ENCODE measurements at places on chromosomes 7 and 10.

DNA sequence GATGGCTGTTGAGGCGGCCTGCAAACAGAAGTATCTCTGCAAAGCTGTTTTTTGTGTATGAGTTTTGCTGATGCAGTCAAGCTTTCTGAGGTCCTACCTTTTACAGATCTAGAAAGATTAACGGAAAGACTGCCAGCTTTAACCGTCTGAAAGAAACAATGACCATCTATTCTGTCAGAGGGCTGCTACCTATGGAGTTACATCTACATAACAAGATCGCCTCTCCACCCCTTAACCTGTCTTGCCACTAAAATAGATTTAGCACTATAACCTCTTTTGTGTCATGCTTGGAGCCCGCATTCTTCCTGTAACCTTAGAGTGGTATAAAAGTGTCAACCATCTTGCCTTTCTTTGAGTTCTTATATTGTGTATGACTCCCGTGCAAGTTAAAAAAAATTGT lies 291.2 kb downstream of the POM121L12 start:
- DNase-seq = no peak

DNA sequence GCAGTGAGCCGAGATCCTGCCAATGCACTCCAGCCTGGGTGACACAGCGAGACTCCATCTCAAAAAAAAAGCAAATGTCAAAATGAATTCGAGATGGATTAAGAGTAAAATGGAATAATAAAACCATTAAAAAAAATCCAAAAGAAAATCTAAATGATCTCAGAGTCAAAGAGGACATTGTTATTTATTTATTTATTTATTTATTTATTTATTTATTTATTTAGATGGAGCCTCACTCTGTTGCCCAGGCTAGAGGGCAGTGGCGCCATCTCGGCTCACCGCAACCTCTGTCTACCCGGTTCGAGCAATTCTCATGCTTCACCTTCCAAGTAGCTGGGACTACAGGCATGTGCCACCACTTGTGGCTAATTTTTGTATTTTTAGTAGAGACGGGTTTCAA lies 349.2 kb downstream of the ANKRD30A start:
- DNase-seq = no peak

- DNase-seq = no peak
Measured at GRCh38 chr10:24452030-24452429, 243.1 kb downstream of the KIAA1217 start.

- DNase-seq = no peak
Measured at GRCh38 chr7:95684505-95684904, 87.8 kb upstream of the DYNC1I1 start.

GRCh38 chr7:14751461-14751860 lies 151.1 kb downstream of the DGKB start:
- DNase-seq = no peak

DNA sequence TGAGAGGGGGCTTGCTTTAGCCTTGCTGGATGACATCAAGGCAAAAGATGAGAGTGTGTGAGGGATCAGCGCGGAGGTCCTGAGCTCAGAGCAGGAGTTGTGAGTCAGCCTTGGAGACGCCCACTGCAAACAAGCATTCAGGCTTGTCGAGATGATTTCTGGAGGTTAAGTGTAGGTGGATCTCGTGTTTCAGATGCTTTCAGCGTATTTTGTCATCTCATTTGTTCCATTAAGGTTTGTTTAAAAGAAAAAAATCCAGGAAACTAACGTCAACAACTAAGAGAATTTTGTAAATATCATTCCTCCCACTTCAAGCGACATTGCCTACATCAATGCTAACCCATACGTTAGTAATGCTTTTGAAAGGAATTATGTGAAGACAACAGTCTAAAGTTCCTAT lies 715.4 kb upstream of the NRP1 start:
- no peak for DNase-seq

DNA sequence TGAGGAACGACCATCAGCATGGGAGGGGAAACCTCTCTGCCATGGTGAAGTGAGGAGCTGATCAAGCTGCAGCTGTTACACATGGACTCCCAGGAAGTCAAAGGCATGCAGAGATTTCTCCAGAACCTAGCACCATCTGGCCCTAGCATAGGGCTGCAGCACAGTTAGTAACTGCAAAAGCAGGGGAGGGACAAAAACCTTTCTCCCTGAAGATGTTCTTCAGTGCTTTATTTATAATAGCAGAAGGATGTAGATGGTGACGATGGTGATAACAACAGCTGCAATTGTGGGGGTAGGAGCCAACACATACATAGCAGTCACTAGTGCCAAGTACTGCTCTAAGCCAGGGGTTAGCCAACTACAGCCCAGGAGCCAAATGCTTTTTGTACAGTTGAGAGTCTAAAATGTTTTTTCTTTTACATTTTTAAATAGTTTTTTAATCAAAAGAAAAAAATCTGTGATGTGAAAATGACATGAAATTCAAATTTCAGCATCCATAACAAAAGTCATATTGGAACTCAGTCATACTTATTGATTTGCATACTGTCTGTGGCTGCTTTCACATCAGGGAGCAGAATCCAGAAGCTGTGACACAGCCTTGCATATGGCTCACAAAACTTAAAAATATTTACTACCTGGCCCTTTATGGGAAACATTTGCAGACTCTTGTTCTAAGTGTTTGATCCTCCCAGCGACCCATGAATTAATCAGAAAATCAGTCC lies 299.5 kb downstream of the ELMO1 start:
- DNase-seq = no peak

GRCh38 chr7:1274121-1274875 lies 41.6 kb downstream of the UNCX start:
- no peak for DNase-seq

DNA sequence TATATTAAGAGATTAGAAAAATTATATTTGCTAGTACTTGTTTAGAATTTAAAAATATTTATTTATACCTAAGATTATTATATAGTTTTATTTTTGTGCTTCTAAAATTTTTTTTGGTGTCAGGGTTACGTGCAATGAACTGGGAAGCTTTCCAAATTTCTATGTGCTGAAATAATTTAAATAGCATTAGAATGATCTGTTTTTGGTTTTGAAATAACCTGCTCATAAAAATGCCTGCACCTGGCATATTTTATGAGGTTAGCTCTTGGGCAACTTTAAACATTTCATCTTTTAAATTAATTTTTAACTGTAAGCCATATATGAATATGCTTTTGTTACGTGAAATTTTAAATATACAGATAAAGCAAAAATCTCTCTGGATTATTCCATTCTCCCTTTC lies 482.5 kb downstream of the GLRX3 start:
- no peak for DNase-seq

GRCh38 chr7:35268953-35269352 lies 15.1 kb upstream of the TBX20 start:
- no peak for DNase-seq

- DNase-seq = no peak
Measured at GRCh38 chr7:128384726-128385125, 23.2 kb upstream of the PRRT4 start.

Data from activated gamma-delta T cell treated with anti-CD3 and anti-CD28 coated beads, Interleukin-2, amount 50 U/mL, for 16 hours (primary cell).